Activated naive CD4-positive, alpha-beta T cell (primary cell): ENCODE measurements at places on chromosomes 4 and X.

DNA sequence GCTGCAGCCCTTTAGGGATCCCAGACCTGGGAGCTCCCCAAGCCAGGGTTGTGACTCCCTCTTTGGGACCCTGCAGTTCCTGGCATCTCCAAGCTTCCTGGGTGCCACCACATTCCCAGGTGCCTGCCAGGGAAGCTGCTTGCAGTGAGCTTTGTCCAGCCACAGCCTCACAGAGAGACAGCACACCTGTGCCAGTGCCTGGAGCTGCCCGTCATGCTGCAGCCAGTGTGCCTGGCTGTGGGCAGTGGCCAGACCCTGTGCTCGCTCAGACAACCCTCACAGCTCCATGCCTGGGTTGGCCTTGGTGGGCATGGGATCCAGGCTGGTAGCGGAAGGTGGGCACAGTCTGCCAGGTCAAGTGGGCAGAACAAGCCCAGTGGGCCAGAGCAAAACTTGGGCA is 36.0 kb downstream of the TMPRSS11A start:
- DNase-seq: no peak

- no peak for DNase-seq
Observed at GRCh38 chr4:112637552-112637866, 566 bp downstream of the LARP7 start.

GRCh38 chrX:98755912-98756311 is 1654.2 kb downstream of the PCDH19 start:
- DNase-seq: no peak

DNA sequence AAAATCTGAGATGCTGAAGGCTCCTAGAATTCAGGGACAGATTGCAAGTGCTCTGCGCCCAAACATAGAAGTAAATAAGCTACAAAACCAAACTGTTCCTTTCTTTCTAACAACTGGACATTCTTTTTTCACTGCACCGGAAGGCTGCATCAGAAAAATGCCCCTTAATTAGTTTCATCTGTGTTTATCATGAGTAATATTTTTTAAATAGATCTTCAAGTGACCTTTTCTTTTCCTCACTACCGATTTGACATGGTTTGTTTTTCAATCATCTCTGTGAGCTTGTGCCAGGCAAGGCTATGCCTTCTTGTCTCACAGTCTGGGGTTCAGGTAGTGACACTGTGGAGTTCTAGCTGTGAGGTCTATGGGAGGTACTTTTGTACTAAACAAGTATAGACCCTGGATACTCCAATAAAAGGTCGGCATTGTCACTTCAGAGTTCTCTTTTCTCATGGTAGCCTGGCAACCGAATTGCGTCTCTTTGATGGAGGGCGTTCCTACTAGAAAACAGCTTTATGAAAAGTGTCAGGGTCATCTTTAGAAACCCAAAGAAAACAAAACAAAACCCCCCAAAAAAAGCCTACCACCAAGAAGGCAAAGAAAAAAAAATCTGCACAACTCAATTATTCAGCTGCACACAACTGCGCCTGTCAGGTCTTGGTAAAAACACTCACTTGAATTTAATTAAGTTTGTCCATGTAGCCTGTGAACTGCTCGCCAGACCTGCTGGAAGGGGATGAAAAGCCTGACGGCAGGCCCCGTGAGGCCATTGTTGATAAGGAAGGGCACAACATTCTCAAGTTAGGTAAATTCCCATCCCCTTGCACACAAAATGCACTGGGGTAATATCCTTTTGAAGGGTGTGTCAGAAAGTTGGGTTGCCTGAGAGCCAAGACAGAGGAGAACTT is 22.8 kb upstream of the ADAMTS3 start:
- DNase-seq: no peak
